ENCODE measurements at places on chromosomes 4 and X.

DNA sequence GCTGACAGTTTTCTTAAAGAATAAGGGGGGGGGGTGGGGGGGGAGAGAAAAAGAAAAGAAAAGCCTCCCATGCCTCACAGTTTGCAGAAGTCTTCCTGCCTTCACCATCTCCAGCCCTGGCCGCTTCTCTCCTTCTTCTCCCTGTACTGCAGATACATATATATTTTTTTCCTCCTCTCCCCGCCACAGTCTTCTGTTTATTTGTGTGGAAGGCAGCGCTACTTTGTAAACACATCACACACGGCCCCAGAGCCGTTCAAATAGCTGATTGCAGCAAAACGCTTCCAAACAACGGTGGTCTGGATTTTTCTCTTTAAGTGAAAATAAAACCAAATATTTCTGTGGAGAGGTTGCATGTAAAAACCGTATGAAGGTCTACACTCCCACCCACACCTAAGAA, 732 bp downstream of the NLGN4X start:
- no peak for DNase-seq

- no peak for DNase-seq
These were observed 58.1 kb downstream of the PHEX start for GRCh38 chrX:22090181-22090580.

GRCh38 chrX:109626637-109627036, 1.7 kb upstream of the KCNE5 start:
- no peak for DNase-seq

- DNase-seq: no peak
These were observed 353.8 kb upstream of the HAND2 start for GRCh38 chr4:173883821-173884220.

- no peak for DNase-seq
These were observed 726.7 kb downstream of the GRXCR1 start for GRCh38 chr4:43619219-43619618.

GRCh38 chr4:161522031-161522430, 641.8 kb downstream of the FSTL5 start:
- DNase-seq: no peak

GRCh38 chr4:174023641-174024040, 259.8 kb downstream of the FBXO8 start:
- no peak for DNase-seq

GRCh38 chr4:23171976-23172375, 479.2 kb downstream of the GBA3 start:
- no peak for DNase-seq

- no peak for DNase-seq
These were observed 18.1 kb downstream of the CPLX1 start for GRCh38 chr4:807792-808191.

DNA sequence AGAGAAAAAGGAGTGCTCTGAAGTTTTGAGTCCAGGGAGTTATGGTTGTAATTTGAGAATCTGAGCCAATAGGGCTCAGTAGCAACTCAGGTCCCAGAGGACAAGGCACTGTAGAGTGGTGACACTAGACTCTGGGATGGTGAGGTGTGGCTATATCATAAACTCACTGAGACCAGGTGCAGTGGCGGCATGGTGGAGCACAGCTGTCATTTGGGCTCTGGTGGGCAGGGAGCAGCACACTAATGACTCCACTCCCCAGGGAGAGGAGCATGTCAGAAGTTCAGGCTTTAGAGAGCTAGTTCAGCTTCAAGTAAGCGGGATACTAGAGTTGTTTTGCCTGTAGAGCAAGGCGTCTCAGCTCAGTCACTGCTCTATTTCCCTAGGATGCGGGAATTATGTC, 165.4 kb upstream of the USP38 start:
- DNase-seq: no peak
